ENCODE measurements at places on chromosomes 13 and 19.

GRCh38 chr13:101751488-101751887 is 299.0 kb downstream of the ITGBL1 start:
- no peak for DNase-seq

DNA sequence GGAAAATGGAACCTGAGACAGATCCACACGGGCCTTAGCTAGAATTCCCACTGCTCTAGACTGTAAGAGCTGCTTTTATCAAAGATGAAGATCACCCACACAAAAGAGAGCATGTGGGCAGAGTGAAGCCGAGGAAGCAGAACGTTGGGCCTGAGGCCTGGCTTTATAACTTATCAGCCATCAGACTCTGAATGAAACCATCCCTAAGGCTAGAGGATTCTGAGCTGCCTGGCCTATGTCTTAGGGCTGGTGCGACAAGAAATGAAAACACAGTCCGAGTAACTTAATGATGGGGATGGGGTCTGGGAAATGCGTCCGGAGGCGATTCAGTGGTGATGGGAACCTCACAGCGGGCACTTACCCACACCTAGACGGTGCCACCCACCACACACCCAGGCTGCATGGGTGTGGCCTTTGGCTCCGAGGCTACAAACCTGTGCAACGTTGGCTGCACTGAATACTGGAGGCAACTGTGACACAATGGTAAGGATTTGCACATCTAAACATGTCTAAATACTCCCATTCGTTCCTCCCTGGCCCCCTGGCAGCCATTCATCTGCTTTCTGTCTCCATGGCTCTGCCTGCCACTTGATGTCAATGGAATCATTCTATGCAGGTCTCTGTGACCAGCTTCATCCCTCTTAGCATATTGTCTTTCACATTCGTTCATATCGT is 62.0 kb downstream of the SLC15A1 start:
- no peak for DNase-seq

- DNase-seq: no peak
These were observed 52.5 kb downstream of the POSTN start for GRCh38 chr13:37546087-37546486.

- no peak for DNase-seq
These were observed 13.8 kb upstream of the CEACAM16 start for GRCh38 chr19:44684892-44685863.

GRCh38 chr13:77425705-77426104 is 98.8 kb upstream of the MYCBP2 start:
- no peak for DNase-seq

DNA sequence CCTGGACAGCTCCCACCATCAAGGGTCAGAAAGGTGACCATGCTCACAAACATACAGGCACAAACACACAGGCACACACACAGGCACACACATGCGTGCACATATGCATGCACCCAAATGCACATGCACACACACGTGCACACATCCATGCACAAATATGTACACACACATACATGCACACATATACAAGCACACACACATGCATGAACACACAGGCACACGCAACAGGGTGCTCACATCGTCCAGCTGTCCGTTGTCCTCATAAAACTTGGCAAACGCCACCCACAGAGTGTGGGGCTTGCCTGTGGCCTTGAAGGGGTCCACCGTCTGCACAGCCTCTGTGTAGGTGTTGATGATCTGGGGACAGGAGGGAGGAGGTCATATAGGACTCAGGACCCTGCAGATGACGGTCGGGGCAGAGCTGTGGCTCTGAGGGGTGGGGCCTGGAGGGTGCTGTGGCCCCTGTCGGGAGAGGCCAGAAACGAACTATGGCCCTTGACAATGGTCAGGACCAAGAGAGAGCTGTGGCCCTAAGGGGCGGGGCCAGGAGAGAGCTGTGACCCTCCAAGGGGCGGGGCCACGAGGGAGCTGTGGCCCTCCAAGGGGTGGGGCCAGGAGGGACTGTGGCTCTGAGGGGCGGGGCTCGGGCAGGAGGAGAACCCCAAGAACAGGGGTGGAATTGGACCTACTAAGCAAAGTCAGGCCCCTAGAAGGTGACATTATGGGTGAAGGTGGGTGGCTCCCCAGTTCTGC is 6.2 kb downstream of the XAB2 start:
- DNase-seq: no peak

DNA sequence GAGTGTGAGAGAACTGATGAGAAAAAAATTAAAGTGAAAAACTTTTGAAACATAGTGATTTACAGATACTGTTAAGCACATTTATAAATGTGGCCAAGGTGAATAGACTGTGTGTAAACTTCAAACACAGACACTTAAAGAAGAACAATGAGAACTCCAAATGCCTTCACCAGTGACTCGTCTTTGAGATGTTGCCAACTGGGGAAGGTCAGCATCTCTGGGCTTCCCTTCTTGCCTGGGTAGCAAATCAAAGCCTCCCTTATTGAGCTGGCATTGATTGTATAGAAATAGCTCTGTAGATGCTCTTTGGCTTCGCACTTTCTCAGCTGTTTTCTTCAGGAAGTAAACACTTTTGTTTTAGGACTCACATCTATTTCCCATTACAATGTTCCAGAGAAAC is 177.3 kb upstream of the SGCG start:
- no peak for DNase-seq

DNA sequence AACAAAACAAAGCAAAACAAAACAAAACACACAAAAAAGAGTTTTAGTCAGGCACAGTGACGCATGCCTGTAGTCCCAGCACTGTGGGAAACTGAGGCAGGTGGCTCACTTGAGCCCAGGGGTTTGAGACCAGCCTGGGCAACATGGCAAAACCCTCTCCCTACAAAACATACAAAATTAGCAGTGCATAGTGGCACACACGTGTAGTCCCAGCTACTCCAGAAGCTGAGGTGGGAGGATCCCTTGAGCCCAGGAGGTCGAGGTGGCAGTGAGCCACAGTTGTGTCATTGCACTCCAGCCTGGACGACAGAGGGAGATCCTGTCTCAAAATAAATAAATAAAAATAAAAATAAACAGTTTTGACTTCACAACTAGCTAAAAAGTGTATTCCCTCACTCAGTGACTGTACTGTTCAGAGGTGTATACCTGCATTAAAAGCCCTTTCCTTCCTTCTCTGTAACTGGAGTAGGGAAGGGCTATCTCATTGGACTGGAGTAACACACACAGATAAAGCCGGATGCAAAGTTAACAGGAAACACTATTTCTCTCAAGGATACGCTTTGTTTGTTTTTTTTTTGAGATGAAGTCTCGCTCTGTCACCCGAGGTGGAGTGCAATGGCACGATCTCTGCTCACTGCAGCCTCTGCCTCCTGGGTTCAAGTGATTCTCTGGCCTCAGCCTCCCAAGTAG is 3.7 kb upstream of the BAX start:
- DNase-seq: no peak

- DNase-seq: no peak
These were observed 141.3 kb downstream of the SLITRK6 start for GRCh38 chr13:85657942-85658341.

- DNase-seq: no peak
These were observed 147.5 kb downstream of the VWA8 start for GRCh38 chr13:41813426-41813825.

- DNase-seq: no peak
These were observed 441.0 kb downstream of the COG6 start for GRCh38 chr13:40096357-40096901.

DNA sequence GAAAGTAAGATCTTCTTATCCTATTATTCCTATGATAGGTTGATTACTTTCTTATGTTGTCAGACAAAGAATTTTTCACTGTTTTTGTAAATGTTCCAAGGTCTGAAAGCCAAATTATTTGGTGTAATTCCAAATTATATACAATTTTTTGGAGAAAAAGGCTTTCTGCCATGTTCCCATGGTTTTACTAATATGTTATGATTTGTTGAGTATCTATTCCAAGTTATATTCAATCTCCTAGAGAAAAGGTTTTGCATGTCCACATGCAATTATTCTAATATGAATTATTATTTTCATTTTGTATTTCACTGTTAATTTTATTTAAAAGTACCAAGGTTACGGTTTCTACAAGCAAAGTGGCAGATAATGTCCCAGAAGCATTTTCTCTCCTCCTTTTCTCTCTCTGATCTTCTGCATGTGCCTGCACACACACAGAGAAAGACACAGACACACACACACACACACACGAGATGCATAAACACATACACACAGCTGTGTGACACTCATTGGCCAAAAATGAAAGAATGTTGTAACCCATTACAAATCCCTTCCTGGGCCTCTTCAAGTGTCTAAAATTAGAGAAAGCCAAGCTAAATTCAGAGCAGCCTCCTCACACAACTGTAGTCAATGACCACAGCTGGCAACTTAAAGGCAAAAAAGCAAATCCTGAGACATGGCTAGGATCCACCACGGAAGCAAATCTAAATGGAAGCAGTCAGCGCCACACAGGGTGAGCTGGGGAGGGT is 621.0 kb downstream of the EFNB2 start:
- DNase-seq: no peak

DNA sequence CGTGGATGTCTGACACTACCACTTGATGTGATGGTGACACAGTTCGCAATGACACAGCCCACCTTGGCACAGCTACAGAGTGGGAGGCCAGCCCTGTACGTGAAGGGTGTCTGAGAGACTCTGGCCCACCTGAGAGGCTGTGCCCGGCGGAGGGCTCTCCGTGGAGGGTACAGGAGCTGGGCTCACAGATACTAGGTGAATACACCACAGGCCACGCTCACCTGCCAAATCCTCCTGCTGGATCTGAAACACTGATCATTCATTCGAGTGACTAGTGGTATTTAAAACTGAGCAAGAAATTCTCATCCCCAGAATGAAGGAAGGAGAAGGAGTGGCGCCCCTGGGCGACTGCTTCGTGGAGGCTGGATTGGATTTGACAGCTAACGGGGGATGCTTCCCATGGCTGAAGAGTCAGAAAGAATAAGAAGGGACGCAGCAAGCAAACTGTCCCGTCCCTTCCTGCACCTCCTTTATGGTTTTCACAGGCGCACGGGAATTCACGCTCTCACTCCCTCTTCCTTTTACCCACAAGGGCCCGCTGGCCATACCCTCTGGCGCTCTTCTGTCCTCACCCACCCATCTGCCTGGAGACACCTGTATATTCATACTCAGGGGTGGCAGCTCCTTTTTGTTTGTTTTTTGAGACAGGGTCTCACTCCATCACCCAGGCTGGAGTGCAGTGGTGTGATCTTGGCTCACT is 25.0 kb downstream of the CEBPG start:
- DNase-seq: no peak

DNA sequence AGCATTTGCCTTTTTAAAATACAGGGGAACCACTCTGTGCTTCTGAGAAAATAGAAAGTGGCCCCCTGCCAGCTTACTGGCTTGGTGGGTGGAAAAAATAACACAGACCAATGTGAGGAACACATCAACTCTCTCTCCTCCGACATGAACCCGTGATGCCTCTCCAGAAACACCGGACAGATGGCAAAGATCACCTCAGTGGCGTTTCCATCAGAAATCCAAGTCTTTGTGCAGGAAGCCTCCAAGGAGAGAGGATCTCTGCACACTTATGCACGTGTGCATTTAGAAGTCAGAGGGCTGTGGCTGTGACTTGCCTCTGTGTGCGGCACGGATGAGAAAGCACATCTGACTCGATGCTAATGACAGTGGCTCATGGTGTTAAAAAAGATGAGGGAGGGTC is 112.3 kb upstream of the KLF12 start:
- no peak for DNase-seq

GRCh38 chr13:95386370-95386769 is 85.1 kb upstream of the ABCC4 start:
- DNase-seq: no peak

- no peak for DNase-seq
These were observed 816.8 kb upstream of the PCDH9 start for GRCh38 chr13:68046903-68047302.

DNA sequence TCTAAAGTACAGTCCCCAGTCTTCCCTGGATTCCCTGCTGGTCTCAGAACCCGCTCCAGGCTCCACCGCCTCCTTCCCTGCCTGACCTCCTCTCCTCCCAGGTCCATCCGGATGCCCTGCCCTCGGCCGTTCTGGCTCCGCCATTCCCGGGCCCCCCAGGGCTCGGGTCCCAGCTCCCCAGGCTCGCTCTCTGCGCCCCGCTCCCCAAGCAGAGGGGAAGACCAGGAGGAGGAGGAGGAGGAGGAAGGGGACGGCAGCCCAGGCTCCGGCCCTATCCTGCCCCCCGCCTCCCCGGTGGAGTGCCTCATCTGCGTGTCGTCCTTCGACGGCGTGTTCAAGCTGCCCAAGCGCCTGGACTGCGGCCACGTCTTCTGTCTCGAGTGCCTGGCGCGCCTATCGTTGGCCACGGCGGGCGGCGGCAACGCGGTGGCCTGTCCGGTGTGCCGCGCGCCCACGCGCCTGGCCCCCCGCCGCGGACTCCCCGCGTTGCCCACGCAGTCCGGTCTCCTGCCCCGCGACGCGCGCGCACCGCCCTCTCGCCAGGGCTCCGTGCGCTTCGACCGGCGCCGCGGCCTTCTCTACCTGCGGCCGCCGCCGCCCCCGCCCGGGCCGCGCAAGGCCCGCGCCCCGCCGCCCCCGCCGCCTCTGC is 647 bp downstream of the RNF225 start:
- no peak for DNase-seq

DNA sequence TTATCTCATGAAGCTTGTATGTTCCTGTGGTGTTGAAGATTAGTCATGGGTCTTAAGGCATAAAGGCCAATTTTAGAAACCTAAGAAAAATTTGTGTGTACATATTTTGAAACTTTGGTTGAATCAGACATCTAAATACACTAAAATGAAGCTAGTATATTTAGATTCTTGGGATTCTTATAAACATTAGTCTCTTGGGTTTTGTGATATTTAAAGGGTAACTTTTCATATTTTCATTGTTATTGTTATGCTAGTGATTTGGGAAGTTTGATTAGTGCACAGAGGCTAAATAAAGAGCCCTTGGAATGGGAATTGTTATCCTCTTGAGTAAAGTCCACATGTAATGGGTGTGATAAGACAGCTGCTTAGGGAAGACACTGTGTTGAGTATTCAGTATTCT is 24.5 kb downstream of the UBA2 start:
- DNase-seq: no peak

GRCh38 chr13:71597150-71597549 is 269.9 kb downstream of the DACH1 start:
- DNase-seq: no peak

- no peak for DNase-seq
These were observed 2.7 kb upstream of the TEX29 start for GRCh38 chr13:111317571-111318345.

DNA sequence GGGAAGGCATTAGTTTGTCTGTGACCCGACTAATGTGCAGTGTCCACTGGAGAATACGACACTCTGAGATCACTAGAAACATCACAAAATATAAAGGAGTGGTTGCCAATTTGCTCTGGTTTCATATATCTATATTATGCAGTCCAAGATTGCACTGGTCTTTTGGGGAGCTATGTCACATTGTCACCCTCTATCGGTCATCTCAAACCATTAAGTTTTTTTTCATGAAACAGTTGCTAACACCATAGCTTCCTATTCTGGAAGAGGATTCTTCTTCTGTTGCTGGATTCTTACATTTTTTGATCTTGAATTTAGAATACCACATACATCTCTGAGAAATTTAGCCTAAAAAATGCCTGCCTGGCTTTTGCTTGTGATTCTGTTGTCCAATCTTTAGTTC is 168.6 kb downstream of the LACC1 start:
- DNase-seq: no peak

Data from DMS 273 treated with DMSO at 0.1 percent for 48 hours (cell line).